ENCODE measurements at places on chromosomes 12 and 14.

- DNase-seq: no peak
Measured at GRCh38 chr12:67533159-67533558, 115.4 kb upstream of the DYRK2 start.

- no peak for DNase-seq
Measured at GRCh38 chr12:132066345-132066685, 77.8 kb downstream of the DDX51 start.

- no peak for DNase-seq
Measured at GRCh38 chr14:55605793-55606192, 25.8 kb downstream of the KTN1 start.

DNA sequence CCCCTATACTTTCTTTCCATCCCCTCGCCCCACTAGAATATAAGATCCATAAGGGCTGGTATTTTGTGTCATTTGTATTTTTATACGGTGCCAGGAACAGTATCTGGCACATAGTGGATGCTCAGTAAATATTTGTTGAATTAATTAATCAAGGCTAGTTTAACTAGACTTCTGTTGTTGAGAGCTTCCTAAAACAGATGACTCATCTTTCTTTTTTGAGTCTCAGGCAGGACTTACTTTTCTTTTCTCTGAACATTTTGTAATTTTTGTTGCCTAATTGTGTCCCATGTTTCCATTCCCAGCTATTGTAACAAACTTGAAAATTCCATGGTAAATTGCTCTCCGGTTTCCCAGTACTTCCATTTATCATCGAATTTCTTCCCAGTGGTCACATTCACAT lies 16.7 kb downstream of the STK38L start:
- no peak for DNase-seq

DNA sequence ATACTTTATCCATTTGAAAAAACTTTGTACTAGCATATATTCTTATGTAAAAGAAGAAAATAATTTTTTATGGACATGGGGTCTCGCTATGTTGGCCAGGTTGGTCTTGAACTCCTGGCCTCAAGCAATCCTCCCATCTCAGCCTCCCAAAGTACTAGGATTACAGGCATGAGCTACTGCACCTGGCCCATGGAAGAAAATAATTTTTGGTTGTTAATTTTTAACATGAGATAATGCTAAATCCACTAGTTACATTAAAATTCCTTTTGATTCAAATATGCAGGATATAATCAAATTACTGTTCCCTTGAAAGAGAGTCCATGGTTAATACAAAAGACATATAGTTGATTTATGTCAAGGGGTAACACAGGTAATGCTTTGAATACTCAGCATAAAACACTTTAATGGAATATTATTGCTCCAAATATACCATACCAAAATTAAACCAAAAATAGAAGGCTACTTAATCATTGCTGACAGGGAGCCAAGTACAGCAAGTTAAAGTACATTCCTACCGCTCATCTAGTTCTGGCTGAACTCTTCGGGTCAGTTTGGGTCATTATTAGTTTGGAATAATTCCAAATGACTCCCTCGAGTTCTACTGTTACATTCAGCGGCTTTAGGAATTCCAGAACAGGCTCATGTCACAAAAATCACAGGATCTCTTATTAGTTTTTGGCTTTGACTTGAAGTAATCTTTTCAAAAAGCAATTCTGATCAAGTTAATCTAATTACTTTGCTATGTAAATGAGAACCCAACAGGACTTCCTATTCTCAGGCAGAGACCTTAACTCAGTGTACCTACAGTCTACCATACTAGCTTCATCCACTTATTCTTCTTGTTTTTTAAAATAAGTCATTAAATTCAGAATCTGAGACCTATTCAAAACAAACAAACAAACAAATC lies 6.1 kb downstream of the SOS2 start:
- no peak for DNase-seq
